ENCODE measurements at places on chromosomes 6 and 20.

DNA sequence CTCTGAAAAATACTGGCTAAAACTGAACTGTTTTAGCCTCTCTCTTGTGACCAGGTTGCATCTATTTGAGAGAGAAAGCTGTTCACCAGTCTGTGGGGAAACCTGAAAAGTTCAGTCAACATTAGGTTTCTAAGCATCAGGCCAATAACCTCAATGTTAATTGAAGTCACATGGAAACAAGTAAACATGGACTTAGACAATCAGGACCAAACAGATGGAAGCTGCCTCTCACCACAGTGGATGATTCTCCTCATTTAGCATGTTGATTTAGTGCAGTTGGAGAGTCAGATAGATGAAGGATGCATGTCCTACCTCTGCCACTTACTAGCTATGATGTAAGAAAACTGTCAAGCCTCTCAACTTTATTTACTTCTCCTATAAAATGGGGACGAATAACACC lies 18.2 kb downstream of the SCGN start:
- DNase-seq = no peak

GRCh38 chr20:47213966-47214365 lies 142.5 kb downstream of the ZMYND8 start:
- no peak for DNase-seq

- no peak for DNase-seq
Observed at GRCh38 chr6:111763381-111763780, 109.9 kb downstream of the FYN start.

DNA sequence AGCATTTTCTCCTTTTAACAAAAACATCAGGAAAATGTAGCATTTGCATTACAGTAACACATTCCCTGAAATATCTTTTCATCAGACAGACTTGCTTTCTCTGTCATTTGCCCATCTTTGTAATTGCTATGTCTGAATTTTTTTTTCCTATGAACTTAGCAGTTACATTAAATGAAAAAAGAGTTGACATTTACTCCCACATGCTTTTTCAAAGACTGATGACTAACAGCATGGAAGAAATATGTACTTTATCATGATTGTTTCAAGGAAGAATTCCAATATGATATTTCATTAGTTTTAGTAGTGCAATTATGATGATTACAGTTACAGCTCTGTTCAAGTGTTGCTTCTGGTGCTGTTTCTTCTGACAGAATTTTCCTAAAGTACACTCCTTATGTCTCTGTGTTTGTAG lies 864.5 kb upstream of the MAN1A1 start:
- no peak for DNase-seq

DNA sequence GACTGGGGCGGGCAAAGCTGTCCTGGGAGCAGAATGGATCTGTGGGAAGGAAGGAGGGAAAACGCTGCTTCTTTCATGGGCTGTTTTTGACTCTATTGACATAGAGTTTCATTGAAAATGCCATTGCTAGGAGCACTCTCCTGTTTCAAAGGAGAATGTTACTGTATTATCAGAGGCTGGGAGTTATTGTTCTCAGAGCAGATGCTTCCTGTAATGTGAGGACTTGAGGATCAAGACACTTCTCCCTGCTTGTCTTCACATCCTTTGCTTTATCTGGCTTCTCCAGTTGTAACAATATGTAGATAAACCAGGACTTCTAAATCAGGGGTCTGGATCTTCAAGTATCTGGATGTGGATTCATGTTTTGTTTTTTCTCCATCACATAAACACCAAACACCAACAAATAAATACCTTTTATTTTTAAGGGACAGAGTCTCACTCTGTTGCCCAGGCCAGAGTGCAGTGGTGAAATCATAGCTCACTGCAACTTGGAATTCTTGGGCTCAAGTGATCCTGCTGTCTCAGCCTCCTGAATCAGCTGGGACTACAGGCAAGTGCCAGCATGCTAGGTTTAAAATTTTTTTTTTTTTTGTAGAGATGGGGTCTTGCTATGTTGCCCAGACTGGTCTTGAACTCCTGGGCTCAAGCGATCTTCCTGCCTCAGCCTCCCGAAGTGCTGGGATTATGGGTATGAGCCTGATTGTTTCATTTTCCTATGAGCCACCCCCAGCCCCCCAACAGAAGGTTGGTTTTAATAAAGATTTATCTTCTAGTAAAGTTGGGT lies 3.9 kb downstream of the CD109 start:
- DNase-seq = no peak

- DNase-seq = no peak
Observed at GRCh38 chr6:124123617-124124209, 320.0 kb downstream of the NKAIN2 start.

- DNase-seq = peak; percentile 91
Observed at GRCh38 chr6:1024587-1024986, 287.3 kb upstream of the FOXQ1 start.

GRCh38 chr6:160088069-160088783 lies 33.4 kb upstream of the SLC22A1 start:
- DNase-seq = peak; percentile 97

GRCh38 chr20:17684077-17684888 lies 2.2 kb upstream of the RRBP1 start:
- DNase-seq = no peak

- DNase-seq = no peak
Observed at GRCh38 chr20:13493143-13493542, 145.6 kb downstream of the TASP1 start.

- no peak for DNase-seq
Observed at GRCh38 chr6:121157906-121158305, 176.4 kb downstream of the TBC1D32 start.

DNA sequence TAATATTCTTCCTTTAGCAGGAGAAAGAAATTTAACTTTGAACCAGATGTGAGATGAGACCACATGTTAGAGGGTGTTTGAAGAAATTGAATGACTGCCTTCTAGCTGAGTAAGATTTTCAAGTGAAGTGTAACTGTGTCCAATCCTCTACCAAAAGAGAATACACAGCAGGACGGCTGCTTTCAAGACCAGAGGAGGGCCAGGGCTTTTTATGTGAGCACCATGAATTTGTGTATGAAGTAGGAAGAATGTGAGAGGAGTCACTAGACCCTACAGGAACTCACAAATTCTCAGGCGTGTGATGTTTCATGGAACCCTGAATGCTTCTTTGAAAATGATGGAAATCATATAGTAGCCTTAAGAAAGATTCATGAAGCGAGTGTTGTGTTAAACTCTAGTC lies 56.8 kb upstream of the SPACA1 start:
- DNase-seq = no peak

DNA sequence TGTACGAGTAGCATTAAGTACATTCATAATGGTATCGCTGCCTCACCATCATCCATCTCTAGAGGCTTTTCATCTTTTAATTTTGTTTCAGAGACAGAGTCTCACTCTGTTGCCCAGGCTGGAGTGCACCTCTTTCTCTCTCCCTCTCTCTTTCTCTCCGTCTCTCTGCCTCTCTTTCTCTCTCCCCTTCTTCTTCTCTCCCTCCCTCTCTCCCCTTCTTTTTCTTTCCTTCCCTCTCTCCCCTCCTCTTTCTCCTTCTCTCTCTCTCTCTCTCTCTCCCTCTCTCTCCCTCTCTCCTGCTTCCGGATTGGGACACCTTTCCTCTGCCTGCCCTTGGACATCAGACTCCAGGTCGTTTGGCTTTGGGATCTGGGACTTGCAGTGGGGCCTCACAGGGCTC lies 17.6 kb upstream of the TAF4 start:
- DNase-seq = no peak

Measured in AG08395 (cell line).